ENCODE measurements at places on chromosomes 6 and 20.

DNA sequence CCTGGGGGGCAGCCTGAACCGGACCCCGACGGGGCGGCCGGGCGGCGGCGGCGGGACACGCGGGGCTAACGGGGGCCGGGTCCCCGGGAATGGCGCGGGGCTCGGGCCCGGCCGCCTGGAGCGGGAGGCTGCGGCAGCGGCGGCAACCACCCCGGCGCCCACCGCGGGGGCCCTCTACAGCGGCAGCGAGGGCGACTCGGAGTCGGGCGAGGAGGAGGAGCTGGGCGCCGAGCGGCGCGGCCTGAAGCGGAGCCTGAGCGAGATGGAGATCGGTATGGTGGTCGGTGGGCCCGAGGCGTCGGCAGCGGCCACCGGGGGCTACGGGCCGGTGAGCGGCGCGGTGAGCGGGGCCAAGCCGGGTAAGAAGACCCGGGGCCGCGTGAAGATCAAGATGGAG, 636 bp downstream of the SRF start:
- no peak for DNase-seq

GRCh38 chr20:58870293-58871014, 17.9 kb downstream of the GNAS start:
- peak; percentile 42 for DNase-seq

DNA sequence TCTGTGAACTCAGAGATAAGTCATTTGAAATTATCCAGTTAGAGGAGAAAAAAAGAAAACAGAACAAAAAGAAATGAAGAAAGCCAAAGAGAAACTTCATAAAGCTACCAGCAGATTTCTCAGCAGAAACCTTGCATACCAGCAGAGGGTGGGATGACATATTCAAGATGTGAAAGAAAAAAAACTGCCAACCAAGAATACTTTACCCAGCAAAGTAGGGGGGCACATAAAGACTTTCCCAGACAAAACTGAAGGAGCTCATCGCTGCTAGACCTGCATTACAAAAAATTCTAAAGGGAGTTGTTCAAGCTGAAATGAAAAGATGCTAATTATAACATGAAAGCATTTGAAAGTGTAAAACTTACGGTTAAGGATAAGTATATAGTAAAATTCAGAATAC, 246.3 kb downstream of the FNDC1 start:
- DNase-seq, result no peak

GRCh38 chr6:170575250-170575649, 9.2 kb downstream of the PDCD2 start:
- no peak for DNase-seq

DNA sequence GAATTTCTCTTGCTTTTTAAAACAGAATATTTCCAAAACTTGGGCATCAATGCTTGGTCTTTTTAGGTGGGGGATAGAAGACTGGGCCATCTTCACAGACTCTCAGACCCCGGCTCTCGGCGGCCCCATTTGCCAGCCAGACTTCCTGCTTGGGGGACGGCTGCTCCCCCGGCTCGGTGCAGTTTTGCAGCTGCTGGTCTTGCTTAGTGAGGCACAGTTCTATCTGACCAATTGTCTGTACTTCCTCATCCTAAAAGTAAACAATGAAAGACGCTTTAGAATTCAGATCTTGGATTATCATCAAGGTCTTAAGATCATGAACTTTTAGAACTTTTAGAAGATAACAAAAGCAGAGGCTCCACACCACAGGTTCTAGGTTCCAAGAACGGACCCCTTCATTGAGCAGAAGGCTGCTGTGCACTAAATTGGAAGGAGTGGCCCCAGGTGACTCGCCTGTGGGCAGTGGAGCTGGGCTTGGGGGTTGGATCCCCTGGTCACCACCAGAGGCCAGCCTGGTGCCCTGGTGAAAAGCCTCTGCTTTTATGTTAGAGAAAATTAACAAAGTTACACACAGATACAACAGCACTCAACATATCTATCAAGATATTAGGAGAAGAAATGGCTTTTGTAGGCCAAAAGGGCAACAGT, 26.7 kb downstream of the RNASET2 start:
- DNase-seq, result no peak

DNA sequence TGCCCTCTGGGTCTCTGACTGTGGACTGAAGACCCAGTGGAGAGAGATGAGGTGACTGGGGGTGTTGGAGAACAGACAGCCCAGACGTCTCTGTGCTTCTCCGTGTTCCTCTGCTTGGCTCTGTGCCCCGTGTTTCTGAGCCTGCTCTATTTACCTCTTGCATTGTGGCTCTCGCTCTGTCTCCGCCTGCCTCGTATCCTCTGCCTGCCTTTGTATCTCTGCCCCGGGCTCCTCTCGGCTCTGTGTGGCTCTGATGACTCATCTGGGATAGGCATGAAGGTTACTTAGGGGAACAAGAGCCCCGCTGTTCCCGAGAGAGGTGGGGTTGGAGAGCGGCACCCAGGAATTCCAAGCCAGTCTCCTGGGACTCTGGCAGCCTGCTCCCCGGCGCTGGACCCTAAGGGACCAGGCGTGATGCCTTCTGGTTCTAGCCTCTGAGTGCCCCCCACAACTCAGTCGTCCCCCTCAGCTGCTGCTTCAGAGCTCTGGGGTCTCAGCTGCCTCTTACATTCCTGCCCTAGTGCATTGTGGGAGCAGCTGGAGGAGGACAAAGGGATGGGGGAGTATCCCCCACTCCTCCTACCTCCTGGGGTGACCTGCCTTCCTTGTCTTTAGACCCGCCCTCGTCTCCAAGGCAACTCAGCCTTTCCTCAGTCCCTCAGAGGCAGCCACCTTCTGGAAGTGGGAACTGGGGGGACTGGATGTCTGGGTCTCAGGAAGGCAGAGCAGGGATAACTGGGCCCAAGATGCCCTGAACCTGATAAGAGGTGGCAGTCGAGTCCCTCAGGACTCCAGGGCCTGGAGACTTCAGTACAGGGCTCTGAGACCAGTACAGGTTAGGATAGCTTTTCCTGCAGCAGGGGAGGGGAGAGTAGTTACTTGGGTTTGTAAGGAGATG, 1.9 kb downstream of the DDR1 start:
- peak; percentile 36 for DNase-seq

GRCh38 chr6:136426627-136427377, 123.4 kb downstream of the MAP7 start:
- no peak for DNase-seq

GRCh38 chr6:130466748-130467061, 100.9 kb downstream of the TMEM200A start:
- DNase-seq, result no peak

DNA sequence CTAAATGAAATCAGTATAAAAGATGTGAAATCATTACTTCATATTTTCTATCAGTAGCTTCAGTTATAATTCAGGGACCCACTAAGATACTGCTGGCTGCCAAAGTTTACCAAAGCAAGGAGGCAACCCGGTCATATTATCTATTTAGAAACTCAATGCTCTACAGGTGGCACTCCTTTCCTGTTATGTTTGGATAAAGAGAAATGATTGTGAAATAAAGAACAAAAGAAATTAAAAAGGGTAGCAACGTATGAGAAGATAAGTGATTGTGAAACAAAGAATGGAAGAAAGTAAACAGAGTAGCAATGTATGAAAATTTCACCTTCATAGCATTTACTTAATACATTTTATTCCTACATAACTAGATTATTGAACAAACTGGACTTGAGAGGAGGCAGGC, 45.2 kb downstream of the RSPH3 start:
- DNase-seq, result no peak

DNA sequence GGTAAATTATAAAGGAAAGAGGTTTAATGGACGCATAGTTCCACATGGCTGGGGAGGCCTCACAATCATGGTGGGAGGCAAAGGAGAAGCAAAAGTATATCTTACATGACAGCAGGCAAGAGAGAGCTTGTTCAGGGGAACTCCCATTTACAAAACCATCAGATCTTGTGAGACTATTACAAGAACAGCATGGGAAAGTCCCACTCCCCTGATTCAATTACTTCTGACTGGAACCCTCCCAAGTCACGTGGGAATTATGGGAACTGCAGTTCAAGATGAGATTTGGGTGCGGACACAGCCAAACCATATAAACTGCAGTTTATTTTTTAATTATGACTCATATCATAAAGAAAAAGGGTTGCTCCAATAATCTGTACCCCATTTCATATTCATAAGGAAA, 22.3 kb upstream of the HLA-DQA2 start:
- DNase-seq, result no peak

DNA sequence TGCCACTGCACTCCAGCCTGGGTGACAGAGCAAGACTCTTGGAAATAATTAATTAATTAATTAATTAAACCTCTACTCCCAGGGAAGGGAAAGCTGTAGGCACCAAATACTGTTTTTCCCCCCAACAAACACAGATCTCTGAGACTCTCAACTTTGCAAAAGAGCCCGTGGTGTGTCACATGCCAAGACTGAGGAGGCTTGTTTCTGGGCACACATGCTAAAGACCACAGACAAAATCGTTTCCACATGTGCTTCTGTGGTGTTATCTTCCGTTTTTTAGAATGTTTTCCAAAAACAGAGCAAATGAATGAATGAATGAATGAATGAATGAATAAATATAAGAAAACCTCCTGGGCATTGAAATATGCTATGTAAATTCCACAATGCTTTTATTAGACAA, 55.6 kb upstream of the ATXN1 start:
- DNase-seq, result no peak

- DNase-seq, result no peak
Observed at GRCh38 chr6:128841518-128841917, 41.4 kb upstream of the LAMA2 start.

DNA sequence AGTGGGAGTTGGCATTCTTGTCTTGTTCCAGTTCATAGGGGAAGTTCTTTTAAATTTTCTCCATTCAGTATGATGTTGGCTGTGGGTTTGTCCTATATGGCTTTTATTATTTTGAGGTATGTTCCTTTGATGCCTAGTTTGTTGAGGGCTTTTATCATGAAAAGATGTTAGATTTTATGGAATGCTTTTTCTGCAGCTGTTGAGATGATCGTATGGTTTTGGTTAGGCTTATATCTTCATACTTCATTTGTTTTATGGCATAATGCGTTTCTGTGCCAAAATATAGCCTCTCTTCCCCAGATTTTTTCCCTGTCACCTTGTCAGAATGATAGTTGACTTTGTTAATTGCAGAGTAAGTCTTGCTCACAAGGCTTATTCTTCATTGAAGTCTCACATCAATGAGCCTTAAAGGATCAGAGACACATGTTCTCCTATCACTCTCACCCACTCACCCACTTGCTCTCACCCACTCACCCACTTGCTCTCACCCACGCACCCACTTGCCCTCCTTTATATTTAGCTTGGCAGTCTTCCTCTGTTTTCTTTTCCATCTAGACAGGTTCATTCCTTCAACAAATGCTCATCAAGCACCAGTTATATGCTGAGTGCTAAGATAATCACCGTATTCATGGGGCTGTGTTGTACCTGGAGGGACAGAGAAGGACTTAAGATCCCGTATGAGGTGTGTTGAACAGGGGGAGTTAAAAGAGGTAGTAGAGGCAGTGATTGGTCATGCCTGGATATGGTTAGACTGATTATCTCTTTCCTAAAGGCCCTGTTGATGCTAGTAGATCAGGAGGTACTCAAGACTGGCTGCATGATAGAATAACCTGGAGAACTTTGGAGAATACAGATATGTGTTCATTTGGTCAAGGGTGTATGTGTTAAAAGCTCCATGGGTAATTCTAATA, 19.3 kb downstream of the UST start:
- DNase-seq, result no peak

- DNase-seq, result no peak
Observed at GRCh38 chr6:70380252-70380651, 33.1 kb upstream of the FAM135A start.

DNA sequence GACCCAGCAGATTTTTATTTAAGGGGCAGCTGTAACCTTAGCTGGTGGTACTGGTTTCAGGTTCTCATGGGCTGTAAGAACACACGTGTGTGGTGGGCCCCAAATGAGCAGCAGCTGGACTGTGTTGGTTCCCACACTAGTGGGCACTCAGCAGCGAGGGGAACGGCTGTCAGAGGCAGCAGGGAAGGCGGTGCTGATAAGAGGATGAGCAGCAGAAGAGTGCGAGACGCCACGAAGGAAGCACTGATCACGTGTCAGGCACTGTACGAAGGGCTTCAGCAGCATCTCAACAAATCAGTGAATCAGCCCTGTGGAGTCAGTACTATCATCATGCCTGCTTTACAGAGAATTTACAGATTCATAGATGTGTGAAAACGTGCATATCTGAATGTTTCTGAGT, 41.0 kb upstream of the EMILIN3 start:
- no peak for DNase-seq

DNA sequence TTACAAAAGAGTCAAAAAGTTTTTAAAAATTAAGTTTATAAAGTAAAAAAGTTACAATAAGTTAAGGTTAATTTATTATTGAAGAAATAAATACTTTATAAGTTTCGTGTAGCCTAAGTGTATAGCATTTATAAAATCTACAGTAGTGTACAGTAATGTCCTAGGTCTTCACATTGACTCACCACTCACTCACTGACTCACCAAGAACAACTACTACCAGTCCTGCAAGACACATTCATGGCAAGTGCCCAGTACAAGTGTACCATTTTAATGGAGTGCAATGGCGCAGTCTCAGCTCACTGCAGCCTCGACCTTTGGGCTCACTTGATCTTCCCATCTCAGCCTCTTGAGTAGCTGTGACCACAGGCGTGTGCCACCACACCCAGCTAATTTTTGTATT, 128.2 kb downstream of the GPX5 start:
- no peak for DNase-seq

DNA sequence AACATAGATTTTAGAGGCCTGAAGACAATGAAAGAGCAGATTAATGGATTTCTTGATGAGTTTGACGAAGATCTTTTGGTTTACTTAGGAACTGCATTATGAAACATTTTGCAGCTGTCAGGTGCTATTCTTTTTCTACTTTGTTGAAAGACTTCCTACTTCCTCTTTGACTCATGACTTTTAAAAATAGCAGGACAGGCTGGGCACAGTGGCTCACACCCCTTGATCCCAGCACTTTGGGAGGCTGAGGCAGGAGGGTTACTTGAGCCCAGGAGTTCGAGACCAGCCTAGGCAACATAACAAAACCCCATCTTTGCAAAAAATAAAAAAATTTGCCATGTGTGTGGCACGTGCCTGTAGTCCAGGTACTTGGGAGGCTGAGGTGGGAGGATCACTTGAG, 52.0 kb downstream of the ITCH start:
- no peak for DNase-seq

DNA sequence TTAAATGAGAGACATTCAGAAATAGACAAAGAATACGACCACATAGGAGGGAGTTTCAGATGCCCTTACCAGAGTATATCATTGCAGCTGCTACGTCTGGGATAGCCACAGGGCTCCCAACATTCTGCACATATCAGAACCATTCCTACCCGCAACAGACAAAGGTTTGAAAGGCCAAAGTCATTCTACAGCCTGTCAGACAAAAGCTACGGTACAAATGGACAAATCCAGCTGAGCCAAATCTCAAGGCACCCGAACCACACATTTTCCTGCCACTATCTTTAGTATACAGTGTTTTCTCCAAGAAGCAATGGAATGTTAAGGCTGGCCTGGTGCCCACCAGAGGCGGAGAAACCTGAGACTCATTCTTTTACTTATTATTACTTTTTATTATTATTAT, 30.5 kb upstream of the LYRM2 start:
- DNase-seq, result no peak

- DNase-seq, result no peak
Observed at GRCh38 chr6:132270726-132271402, 130.4 kb downstream of the MOXD1 start.

Measured in activated naive CD4-positive, alpha-beta T cell (primary cell).